ENCODE measurements at places on chromosomes 2 and 18.

GRCh38 chr2:17079262-17079661 lies 413.6 kb upstream of the CYRIA start:
- DNase-seq, result no peak

DNA sequence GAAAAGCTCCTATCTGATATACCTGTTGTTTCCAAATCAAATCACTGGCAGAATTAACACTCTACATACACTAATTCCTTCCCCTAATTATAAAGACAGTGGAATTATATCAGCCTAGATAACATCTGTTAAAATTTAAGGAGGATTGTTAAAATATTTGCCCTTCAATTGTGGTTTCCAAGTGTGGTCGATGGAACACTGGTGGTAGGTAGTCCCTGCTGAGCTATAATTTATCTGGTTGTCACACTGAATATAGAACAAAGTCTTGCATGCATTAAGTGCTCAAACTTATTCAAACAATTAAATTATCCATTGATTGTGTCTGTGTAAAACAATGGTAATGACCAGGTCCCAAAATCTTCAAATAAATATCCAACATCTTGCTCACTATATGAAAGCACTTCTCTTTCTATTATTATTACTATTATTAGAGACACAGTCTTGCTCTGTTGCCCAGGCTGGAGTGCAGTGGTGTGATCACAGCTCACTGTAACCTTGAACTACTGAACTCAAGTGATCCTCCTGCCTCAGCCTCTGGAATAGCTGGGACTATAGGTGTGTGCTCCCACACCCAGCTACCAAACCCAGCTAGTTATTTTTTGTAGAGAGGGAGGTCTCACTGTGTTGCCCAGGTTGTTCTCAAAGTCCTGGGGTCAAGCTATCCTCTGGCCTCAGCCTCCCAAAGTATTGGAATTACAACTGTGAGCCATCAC lies 12.0 kb downstream of the CDH2 start:
- no peak for DNase-seq

- no peak for DNase-seq
Measured at GRCh38 chr2:43070030-43070429, 156.4 kb downstream of the ZFP36L2 start.

DNA sequence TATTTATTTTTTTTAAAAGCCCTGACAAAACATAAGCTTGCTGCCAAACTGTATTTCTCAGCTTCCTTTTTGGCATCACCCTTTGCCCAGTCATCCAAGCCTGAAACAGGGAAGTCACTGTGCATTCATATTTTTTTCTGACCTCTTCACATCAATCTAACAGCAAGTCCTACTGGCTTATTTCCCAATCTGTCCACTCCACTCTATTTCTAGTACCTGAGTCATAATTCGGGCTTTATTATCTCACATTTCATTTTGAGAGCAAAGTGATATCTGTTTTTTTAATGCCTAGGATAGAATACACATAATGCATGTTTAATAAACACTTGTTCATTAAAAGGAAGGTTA lies 5.1 kb downstream of the HNMT start:
- DNase-seq, result no peak

DNA sequence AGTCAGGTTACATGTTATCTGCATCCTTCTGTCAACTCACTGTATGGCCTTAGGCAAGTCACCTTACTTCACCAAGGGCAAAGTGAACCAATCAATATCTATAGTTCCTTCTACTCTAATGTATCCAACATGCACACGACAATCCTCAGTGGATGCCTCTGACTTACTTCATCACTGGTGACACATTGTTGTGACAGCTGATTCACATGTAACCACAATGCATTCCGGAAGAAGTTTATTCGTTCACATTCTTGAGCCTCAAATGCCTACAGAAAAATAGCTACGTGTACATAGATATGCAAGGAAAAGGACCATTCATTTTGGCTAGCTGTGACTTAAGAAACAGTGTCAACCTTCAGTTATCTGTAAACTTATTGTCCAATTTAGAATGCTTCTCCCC lies 26.3 kb upstream of the EPG5 start:
- DNase-seq, result no peak

Data from stimulated activated CD4-positive, alpha-beta T cell treated with anti-CD3 and anti-CD28 coated beads, Interleukin-12 subunit alpha, Interleukin-12 subunit beta, amount 100 ng/mL, for 24 hours (primary cell).